Ascending aorta (tissue), 2 donors: ENCODE measurements at places on chromosomes 1 and 21. TPM values are rescaled to one million over a fixed set of nuclear protein-coding genes. Genes with fewer than 3 reads are reported as not detected.

DNA sequence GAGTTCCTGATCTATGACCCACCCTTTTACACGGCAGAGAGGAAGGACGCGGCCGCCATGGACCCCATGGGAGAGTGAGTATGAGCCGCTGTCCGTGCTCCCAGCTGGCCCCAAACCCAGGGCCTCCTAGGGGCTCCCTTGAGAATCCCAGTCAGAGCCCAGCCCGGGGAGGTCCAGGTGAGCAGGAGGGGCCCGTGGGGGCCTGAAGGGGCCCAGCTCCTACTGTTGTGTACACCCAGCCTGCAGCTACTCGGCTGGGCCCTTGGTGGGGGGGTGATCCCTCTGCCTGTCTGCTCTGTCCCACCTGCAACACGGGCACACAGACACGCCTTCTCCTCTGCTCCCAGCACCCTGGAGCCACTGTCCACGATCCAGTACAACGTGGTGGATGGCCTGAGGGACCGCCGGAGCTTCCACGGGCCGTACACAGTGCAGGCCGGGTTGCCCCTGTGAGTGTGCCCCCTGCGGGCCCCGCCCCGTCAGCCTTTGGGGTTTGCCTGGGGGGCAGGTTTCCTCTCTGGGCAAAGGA, 28.6 kb upstream of the LRRC3 start:
- no peaks in the 10 kb centered on the region for H3K36me3 ChIP-seq
- H3K27ac ChIP-seq, result no peak overlapping the region
- DNase-seq, result peak; percentile 52
- H3K4me3 ChIP-seq, result no peak overlapping the region

DNA sequence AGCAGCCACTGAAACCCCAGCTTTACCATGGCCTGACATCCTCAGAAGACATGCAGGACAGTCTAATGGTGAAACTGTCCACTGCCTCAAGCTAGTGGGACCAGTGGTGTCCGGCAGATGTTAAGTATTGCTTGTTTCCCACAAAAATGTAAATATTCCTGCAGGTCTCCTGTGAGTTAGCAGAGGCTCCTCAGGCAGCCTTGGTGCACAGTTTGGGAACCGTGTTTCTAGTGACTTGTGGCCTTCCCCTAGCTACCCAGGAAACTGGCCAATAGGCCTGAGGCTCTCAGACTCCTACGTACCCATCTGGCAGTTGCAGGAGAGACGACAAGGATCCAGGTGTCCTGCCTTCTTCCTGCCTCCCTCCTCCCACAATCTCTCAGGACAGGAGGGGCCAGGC, 142.4 kb downstream of the CAMTA1 start:
- no peaks in the 10 kb centered on the region for H3K27me3 ChIP-seq
- H3K4me3 ChIP-seq, result no peak overlapping the region
- no peak for DNase-seq
- no peaks in the 10 kb centered on the region for H3K36me3 ChIP-seq
- H3K27ac ChIP-seq, result no peak overlapping the region

- no peak overlapping the region for H3K4me3 ChIP-seq
- H3K27me3 ChIP-seq, result no peaks in the 10 kb centered on the region
Observed at GRCh38 chr1:165011991-165012531, 344.5 kb downstream of the LMX1A start.

SLAMF1 gene
- total RNA-seq, result not detected

- DNase-seq, result no peak
- H3K27me3 ChIP-seq, result no peaks in the 10 kb centered on the region
- H3K36me3 ChIP-seq, result no peaks in the 10 kb centered on the region
- H3K4me3 ChIP-seq, result no peak overlapping the region
- no peaks in the 10 kb centered on the region for H3K4me1 ChIP-seq
Observed at GRCh38 chr1:101595881-101596374, 359.1 kb downstream of the S1PR1 start.

ACOT11 gene
- 30.4 TPM for total RNA-seq

DNA sequence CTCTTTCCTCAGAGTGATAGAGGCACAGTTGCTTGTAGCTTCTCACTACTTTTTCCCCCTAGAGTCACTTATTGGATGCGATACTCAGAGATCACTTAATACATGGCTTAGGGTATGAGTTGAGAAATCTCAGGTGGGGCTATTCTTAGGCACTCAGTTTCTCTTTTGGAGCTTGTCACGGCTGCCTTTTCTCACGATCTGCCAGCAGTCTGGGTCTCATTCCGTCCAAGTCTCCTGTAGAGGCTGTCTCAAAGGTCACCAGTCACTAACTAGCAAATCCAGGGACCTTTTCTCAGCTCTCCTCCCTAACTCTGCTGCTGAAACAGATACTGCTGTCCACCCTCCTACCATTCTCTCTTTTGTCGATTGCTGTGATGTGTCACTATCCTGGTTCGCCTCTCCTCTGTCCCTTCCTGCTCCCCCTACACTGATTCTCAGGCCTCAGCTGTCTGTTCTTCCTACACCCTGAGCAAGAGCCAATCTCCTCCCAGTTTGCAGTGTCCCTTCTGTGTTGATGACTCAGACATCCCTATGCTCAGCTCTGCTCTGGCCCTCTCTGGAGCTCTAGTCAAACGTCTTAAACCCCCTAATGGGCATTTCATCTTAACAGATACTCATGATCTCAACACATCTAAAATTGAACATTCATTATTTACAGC, 12.4 kb downstream of the ATP1A2 start:
- H3K36me3 ChIP-seq, result peaks cover 31% of the 10 kb centered on the region
- DNase-seq, result no peak
- no peaks in the 10 kb centered on the region for H3K27me3 ChIP-seq
- peaks cover 10% of the 10 kb centered on the region for H3K4me1 ChIP-seq
- no peak overlapping the region for H3K4me3 ChIP-seq

DNA sequence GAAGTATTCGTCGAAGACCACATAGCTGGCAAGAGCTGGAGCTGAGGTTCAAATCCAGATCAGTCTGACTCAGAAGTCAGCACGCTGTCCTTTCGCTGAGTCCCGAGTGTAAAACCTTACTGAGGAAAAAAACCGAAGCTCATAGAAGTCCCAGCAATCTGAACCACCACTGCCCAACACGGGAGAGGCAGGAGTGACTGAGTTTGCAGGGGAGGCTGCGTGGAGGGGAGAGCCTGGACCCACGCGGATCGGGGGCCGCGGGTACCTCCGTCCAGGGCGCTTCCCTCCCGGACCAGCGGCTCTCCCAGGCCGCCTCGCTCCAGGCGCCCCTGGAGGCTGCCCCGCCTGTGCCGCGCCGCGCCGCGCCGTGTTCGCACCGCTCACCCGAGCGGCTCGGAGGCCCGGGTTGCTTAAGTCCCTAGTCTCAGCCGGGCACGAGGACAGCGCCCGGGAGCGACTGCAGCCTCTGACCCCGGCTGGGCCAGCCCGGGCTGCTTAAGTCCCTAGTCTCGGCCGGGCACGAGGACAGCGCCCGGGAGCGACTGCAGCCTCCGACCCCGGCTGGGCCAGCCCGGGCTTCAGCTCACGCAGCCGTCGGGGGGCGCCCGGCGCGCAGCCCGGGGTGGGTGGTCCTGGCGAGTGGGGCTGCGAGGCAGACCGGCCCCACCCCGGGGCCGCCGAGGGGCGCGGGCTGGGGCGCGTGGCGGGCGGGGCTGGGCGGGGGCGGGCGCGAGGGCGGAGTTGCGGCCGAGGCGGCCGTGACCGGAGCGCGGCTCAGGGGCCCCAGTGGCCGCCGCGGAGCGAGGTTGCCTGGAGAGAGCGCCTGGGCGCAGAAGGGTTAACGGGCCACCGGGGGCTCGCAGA, at the start of gene ADAMTSL4:
Gene ADAMTSL4 (plus strand): TSS at position 777 of the 864 bp plus-strand sequence. CDS start 2,881 bp downstream, outside the sequence.
- H3K36me3 ChIP-seq, result no peaks in the 10 kb centered on the region
- H3K27ac ChIP-seq, result peak within 1 kb of the TSS; percentile 100
- DNase-seq, result peak; percentile 87
- H3K4me1 ChIP-seq, result peaks cover 26% of the 10 kb centered on the region
- H3K27me3 ChIP-seq, result no peaks in the 10 kb centered on the region
- peak within 1 kb of the TSS; percentile 88 for H3K4me3 ChIP-seq

GRCh38 chr1:167462341-167462740, 56.0 kb downstream of the CD247 start:
- H3K27me3 ChIP-seq, result no peaks in the 10 kb centered on the region
- H3K4me3 ChIP-seq, result no peak overlapping the region
- no peaks in the 10 kb centered on the region for H3K4me1 ChIP-seq
- peak; percentile 42 for DNase-seq
- no peak overlapping the region for H3K27ac ChIP-seq

DNA sequence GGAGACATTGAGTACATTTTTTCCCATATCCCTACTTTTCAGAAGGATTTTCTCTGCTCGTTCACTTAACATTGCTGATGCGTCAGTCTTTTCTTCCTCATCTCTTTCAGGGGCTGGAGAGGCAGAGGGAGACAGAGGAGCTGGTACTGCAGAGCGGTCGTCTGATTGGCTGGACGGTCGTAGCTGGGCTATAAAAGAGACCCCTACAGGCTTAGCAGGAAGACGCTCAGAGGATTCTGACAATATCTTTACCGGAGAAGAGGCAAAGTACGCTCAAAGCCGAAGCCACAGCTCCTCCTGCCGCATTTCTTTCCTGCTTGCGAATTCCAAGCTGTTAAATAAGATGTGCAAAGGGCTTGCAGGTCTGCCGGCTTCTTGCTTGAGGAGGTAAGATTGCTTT, at the start of gene RGS4:
Gene RGS4 (plus strand): TSS at position 220 of the 400 bp plus-strand sequence. CDS start 124 bp downstream, at position 344.
- DNase-seq, result no peak
- H3K27ac ChIP-seq, result peak within 1 kb of the TSS; percentile 69
- no peaks in the 10 kb centered on the region for H3K27me3 ChIP-seq
- H3K4me3 ChIP-seq, result peak within 1 kb of the TSS; percentile 69
- peaks cover 12% of the 10 kb centered on the region for H3K4me1 ChIP-seq
